ENCODE measurements at places on chromosomes 1 and 21. TPM values are rescaled to one million over a fixed set of nuclear protein-coding genes. Genes with fewer than 3 reads are reported as not detected.

DNA sequence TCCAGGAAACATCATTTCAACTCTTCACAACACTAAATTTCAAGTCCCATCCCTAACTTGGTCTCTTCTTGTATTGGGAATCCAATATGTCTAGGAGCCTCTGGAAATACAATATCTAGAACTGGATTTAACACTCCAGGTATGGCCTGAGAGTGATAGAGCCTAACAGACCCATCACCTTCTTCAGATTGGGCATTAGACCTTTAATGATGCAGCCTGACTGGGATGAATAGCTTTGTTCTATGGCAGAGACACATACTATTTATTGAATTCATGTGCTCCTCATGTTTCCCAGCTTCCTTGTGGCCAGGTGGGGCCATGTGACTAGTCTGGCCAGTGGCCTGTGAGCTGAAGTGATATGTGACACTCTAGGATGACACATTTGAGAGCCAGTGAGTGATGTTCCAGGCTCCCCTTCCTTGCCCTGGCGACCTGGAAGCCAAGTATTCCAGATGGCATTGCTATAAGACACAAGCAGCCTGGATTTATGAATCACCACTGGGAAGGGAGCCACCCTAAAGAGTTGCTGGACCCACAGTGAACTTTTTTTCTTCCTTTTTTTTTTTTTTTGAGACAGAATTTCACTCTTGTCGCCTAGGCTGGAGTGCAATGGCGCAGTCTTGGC is 31.0 kb upstream of the POU3F1 start:
- H3K27me3 ChIP-seq = no peaks in the 10 kb centered on the region
- peaks cover 29% of the 10 kb centered on the region for H3K4me1 ChIP-seq
- DNase-seq = no peak
- no peak overlapping the region for H3K4me3 ChIP-seq
- no peak overlapping the region for H3K27ac ChIP-seq

- peak overlapping the region; percentile 71 for H3K27ac ChIP-seq
- no peak for DNase-seq
- peaks cover 4% of the 10 kb centered on the region for H3K36me3 ChIP-seq
- H3K4me1 ChIP-seq = peaks cover 44% of the 10 kb centered on the region
- no peaks in the 10 kb centered on the region for H3K27me3 ChIP-seq
These were observed 520 bp downstream of the TMEM201 start for GRCh38 chr1:9589144-9589718.

DNA sequence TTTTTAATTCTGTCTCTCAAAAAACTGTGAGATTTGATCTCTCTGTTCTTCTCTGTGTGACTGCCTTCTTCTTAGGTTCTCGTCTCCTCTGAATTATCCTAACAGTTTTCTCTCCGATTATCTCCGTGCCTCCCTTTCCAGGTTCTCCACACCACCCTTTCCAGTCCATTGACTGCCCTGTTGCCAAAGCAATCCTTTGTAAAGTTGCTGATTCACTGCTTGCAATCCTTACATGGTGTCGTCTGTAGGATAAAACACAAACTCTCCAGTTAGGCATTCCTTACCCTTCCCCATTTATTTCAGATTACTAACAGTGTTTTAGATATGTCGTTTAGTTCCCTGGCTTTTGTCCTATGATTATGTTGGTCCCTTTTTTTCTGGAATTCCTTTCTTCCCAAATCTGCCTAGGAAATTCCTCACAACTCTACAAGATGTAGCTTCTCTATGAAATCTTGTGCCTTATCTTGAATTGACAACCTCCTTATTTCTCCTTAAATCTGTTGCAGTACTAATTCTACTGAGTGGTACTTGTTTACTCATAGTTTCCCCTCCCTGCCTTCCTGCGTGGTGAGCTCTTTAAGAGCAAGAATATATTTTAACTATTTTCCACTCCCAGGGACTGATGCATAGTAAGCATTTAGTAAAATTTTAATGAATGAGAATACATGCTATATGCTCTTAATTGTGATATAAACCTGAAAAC is 22.3 kb downstream of the RCOR3 start:
- no peaks in the 10 kb centered on the region for H3K27me3 ChIP-seq
- H3K36me3 ChIP-seq = peaks cover 4% of the 10 kb centered on the region
- no peak for DNase-seq
- H3K4me3 ChIP-seq = no peak overlapping the region
- H3K27ac ChIP-seq = no peak overlapping the region
- no peaks in the 10 kb centered on the region for H3K4me1 ChIP-seq

GRCh38 chr1:207502726-207503125 is 6.8 kb downstream of the CR1 start:
- peaks cover 78% of the 10 kb centered on the region for H3K27me3 ChIP-seq
- DNase-seq = no peak

DNA sequence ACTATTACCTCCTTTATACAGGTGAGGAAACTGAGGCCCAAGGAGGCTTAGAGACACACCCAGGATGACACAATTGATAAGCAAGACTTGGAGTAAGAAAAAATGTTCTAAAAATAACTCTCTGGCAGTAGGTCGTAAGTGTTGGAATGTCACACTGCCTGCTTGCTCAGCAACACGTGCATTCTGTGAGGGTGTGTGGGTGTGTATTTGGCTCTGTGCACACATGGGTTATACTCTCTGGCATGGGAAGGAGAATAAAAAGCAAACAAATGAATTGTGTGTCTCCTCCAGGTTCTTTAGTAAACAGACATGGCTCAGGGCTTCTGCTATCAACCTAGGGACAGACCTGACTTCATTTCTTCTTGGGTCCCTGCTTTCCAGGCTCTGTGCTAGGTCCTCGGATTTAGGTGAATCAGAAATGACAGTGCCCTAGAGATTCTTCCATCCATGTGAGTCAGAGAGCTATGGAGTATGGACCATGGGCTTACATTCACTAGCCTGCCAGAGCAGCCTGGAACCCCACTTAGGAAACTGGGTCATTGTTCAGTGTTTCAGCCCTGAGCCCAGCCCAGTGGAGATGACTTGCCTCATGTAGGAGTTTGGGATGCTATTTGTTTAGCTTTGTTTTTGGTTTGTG is 72.4 kb downstream of the ELAVL4 start:
- no peak overlapping the region for H3K4me3 ChIP-seq
- peaks cover 7% of the 10 kb centered on the region for H3K36me3 ChIP-seq
- no peaks in the 10 kb centered on the region for H3K4me1 ChIP-seq
- no peaks in the 10 kb centered on the region for H3K27me3 ChIP-seq
- H3K27ac ChIP-seq = no peak overlapping the region

DNA sequence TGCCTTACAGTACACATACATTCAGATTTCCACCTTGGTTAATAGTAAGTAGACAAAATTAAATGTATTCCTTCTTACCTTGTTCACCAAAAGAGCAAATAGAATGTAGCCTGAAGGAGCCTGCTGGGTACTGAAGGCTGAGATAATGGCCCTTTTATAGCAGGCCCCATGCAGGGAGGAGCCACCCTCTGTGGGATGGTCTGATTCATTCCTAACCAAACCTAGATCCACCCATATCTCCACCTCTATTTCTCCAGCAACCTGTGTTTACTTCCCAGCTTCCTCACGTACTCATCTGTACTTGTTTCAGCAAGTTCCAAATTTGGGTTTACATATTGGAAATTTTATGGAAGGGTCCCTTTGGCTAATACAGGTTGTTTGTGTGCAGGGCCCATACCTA is at the start of gene FLG:
TSS of gene FLG (minus strand) at position 129 of the 400 bp plus-strand sequence. CDS start 9,783 bp downstream, outside the sequence.
- no peaks in the 10 kb centered on the region for H3K27me3 ChIP-seq
- H3K36me3 ChIP-seq = no peaks in the 10 kb centered on the region
- no peaks in the 10 kb centered on the region for H3K4me1 ChIP-seq
- H3K4me3 ChIP-seq = no peak within 1 kb of the TSS
- no peak for DNase-seq

DNA sequence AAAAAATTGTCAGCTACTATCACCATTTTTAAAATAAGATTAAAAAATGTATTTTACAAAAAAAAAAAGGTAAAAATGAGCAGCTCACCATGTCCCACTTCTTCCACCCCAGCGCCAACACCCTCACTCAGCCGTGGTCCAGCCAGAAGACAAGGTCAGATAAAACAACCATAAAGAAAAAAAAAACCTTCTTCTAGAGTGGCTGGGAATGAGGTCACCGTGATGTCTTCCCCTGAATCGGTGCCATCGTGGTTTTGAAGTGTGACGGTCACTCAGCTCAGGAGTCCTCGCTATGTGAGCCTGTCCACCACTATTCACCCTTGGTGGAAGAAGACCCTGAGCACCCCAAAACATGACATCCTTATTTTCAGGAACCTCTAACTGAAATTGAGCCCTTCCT is 38.1 kb downstream of the B3GALT5 start:
- H3K4me1 ChIP-seq = no peaks in the 10 kb centered on the region
- H3K4me3 ChIP-seq = no peak overlapping the region
- no peak overlapping the region for H3K27ac ChIP-seq
- no peaks in the 10 kb centered on the region for H3K27me3 ChIP-seq
- H3K36me3 ChIP-seq = peaks cover 23% of the 10 kb centered on the region
- DNase-seq = no peak

DNA sequence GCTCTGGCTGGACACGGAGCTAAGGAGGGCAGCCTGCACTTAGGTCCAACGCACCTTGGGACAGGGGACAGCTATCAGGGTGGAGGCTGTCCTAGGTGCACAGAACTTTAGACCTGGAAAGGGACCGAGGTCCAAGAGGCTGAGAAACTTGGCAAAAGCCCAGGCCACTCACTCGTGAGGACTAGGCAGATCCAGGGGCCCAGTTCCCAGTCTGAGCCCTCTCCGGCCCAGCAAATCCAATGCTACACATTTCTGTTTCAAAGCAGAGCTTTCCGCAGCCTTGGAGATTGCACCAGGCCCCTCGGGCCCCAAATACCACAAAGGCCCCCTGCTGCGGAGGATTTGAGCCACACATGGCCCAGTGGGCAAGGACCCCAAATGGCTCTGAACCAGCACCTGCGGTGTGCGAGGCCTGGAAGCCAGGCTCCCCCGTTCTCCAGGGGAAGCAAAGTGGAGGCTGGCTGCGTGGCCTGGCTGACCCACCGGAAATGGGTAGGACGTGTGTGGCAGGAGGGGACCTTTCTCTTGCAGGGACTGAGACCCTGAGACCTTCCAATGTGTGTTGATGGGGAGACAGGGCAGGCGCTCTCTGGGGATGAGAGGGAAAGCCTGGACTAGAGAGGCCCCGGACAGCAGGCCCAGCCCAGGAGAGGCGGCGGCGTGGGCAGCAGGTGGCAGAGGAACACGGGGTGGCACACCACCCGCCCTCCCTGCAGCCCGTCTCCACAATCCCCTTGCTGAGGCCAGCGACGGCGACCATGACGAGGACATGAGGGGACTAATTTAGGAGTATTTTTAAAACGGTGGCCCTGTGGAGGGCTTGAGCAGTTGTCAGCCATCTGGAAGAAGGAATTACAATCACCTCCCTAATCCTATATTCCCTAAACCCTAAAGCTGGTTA is 118.7 kb downstream of the CASZ1 start:
- H3K27me3 ChIP-seq = peaks cover 16% of the 10 kb centered on the region
- H3K4me1 ChIP-seq = peaks cover 20% of the 10 kb centered on the region
- H3K36me3 ChIP-seq = no peaks in the 10 kb centered on the region
- DNase-seq = no peak
- no peak overlapping the region for H3K4me3 ChIP-seq

DNA sequence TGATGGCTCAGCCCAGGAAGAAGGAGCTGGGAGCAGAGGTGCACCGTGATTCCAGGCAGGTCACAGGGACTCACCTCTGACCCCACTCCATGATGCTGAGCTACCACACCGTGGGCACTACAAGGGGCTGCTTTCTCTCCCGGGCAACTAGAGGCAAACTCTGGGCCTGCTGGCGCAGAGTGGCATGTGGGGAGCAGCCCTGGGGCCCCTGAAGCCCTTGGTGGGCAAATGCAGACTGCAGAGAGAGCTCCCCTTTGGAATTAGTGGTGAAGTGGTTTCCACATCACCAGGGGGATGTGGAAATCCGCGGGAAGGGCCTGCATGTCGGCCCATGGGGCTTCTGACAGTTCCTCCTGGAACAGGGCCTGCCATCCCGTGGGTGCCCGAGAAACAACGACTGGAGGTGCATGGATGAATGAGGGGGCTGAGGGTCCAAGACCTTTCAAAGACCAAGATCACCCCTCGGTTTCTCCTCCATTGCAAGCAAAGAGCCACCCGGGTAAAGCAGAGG is 11.8 kb upstream of the MMEL1 start:
- H3K36me3 ChIP-seq = no peaks in the 10 kb centered on the region
- H3K4me3 ChIP-seq = no peak overlapping the region
- H3K27me3 ChIP-seq = no peaks in the 10 kb centered on the region
- H3K27ac ChIP-seq = no peak overlapping the region
- peaks cover 4% of the 10 kb centered on the region for H3K4me1 ChIP-seq

- no peak overlapping the region for H3K27ac ChIP-seq
- H3K4me1 ChIP-seq = peaks cover 14% of the 10 kb centered on the region
- H3K4me3 ChIP-seq = no peak overlapping the region
- H3K27me3 ChIP-seq = peaks cover 9% of the 10 kb centered on the region
These were observed 23.8 kb downstream of the SPSB1 start for GRCh38 chr1:9316512-9316911.

DNA sequence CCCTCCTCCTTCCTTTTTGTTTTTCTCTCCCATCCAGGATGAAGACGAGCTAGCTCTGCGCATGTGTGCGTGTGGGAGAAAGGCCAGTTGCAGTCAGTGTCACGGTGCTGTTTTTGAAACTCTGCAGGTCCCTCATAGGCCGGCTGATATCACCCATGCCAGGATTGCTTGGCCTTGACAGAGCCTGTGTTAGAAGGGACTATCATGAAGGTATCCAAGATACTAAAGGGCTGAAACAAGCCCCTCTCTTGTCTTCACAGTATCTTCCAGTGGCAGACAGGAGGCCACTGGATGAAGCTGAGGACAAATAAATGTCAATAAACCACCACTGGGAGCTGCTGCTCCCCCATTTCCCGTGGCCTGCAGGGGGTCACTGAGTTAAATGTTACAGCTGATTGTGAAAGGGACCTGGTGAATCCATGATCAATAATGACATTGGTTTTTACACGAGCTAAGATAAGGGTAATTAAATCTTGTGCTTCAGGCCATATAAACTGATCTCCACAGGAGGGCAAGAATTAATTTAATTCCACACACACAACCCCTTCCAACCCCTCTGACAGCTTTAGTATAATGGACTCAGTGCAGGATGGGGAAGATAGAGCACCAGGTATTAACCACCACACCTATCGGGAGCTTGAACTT is 64.6 kb upstream of the TARBP1 start:
- peak overlapping the region; percentile 16 for H3K4me3 ChIP-seq
- no peaks in the 10 kb centered on the region for H3K36me3 ChIP-seq
- DNase-seq = no peak
- H3K27me3 ChIP-seq = no peaks in the 10 kb centered on the region

Gene RASAL2
- 20.9 TPM for total RNA-seq

Gene COL8A2
- 0.09 TPM for total RNA-seq

Gene FAM131C
- 0.48 TPM for total RNA-seq

Gene C1orf52
- total RNA-seq = 30.9 TPM

Gene AUNIP
- 13.6 TPM for total RNA-seq
